GM12892 (cell line): ENCODE measurements at places on chromosomes 4 and X.

GRCh38 chrX:16212024-16212423 lies 44.7 kb downstream of the MAGEB17 start:
- no peak for DNase-seq

GRCh38 chrX:97402333-97402732 lies 518.6 kb downstream of the RPA4 start:
- no peak for DNase-seq

- DNase-seq = no peak
Measured at GRCh38 chr4:55004831-55005230, 120.6 kb downstream of the KDR start.

DNA sequence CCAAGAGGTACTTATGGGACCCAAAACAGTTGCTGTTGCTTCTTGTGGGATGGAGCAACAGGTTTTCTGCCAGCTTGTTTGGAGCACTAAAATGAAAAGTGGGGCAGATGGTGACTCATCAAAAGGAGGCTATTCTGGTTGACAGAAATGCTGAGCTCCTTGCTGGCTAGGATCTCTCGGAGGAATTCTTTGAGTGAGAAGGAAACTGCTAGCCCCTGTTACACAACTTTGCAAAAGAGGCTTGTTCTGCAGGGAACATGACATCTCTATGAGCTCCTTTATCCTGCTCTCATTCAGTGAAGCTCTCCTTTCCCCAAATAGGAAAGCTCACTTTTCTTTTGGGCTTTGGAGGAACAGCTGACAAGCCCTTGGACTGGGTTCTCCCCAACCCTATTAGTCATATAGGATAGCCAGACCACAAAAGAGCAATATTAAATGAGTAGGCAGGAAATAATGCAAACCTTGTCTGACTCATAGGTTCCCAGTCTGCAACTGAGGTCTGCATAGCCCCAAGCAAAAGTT lies 108.3 kb downstream of the CDS1 start:
- no peak for DNase-seq

GRCh38 chr4:106210021-106210420 lies 106.0 kb downstream of the TBCK start:
- no peak for DNase-seq

GRCh38 chr4:118270492-118270891 lies 82.3 kb downstream of the PRSS12 start:
- no peak for DNase-seq

DNA sequence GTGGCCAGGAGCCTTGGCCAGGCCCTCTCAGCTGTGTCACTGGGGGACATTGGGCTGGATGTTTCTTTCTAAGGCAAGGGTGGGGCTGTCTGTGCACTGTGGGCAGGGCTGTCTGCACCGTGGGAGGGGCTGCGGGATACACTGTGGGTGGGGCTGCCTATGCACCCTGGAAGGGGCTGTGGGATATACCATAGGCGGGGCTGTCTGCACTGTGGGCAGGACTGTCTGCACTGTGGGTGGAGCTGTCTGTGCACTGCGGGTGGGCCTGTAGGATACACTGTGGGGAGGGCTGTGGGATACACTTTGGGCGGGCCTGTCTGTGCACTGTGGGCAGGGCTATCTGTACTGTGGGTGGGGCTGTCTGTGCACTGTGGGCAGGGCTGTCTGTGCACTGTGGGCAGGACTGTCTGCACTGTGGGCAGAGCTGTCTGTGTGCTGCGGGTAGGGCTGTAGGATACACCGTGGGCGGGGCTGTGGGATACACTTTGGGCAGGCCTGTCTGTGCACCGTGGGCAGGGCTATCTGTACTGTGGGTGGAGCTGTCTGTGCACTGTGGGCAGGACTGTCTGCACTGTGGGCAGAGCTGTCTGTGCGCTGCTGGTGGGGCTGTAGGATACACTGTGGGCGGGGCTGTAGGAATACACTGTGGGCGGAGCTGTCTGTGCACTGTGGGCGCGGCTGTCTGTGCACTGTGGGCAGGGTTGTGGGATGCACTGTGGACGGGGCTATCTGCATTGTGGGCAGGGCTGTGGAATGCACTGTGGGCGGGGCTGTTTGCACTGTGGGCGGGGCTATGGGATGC lies 31.1 kb downstream of the ACOX3 start:
- DNase-seq = no peak

- no peak for DNase-seq
Measured at GRCh38 chr4:124304941-124305340, 407.6 kb downstream of the ANKRD50 start.

GRCh38 chrX:137654481-137654880 lies 88.6 kb downstream of the ZIC3 start:
- DNase-seq = no peak

- no peak for DNase-seq
Measured at GRCh38 chr4:30525662-30526315, 194.4 kb upstream of the PCDH7 start.

GRCh38 chr4:2067446-2068197 lies 8.5 kb downstream of the NAT8L start:
- DNase-seq = no peak

GRCh38 chr4:97132435-97132834 lies 1010.8 kb downstream of the STPG2 start:
- DNase-seq = no peak

GRCh38 chr4:29966386-29966785 lies 753.8 kb upstream of the PCDH7 start:
- DNase-seq = no peak

- no peak for DNase-seq
Measured at GRCh38 chr4:108559068-108559793, 61.1 kb upstream of the RPL34 start.

DNA sequence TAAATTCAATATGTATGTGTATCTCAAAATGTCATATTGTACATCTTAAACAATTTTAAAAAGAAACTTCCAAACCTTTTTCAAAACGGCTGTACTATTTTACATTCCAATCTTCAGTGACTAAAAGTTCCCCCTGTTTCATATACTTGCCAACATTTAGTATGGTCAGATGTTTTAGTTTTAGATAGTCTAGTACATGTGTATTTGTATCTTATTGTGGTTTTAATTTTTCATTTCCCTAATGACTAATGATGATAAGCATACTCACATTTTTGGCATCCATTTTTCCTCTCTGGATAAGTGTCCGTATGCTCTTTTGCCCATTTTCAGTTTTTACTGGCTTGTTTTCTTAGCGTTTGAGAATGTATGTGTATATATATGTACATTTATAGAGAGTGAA lies 212.2 kb upstream of the MAGEB18 start:
- DNase-seq = no peak

DNA sequence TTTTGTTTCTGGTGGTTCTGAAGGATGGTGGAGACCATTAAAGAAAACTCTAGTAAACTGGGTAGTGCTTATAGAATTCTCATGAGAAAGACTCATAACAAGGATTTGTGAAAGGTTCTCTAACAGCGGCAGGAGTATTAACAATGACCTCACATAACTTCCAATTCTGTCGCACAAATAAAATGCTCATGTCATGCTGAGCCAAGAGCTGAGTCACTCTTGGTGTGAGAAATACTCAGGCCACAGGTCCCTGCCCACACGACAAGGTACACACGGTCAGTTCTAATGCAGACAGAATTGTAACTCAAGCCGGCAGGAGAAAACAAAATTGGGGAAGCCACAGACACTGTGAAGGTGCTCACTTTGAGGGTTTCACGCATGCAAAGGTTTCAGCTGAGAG lies 34.4 kb upstream of the C4orf50 start:
- no peak for DNase-seq

GRCh38 chr4:14018191-14018853 lies 390.8 kb upstream of the BOD1L1 start:
- DNase-seq = no peak

DNA sequence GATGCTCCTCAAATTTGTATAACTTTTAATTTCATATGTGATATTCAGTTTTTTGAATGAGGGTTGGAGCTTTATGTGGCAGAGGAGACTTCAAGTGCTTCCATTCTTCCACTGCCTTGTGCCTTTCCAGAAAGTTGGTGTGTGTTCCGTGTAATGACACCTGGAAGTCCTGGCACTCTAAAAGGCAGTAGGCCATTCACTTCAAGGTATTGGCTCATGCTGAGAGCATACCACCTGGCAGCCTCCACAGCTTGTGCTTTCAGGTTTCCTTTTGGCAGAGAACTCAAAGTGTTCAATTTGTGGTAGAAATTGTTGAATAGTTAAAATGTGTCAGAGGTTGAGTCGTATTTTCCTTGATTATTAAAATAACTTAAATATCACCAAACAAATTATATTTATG lies 49.6 kb downstream of the GRIA2 start:
- no peak for DNase-seq

DNA sequence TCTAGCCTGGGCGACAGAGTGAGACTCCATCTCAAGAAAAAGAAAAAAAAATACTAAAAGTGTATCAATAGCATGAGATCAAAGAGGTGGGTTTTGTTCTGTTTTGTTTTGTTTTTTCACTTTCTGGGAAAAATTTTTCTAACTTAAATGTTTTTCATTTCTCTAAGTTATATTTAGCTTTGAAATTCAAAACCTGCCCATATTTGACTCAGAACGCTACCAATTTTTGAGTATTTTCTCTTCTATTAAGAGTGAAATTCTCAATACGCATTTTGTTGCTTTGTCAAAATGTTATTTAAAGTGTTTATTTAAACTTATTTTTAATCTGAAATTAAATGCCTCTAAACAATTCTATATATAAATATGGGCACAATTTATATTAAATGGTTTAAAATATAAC lies 39.6 kb downstream of the GSTCD start:
- no peak for DNase-seq

DNA sequence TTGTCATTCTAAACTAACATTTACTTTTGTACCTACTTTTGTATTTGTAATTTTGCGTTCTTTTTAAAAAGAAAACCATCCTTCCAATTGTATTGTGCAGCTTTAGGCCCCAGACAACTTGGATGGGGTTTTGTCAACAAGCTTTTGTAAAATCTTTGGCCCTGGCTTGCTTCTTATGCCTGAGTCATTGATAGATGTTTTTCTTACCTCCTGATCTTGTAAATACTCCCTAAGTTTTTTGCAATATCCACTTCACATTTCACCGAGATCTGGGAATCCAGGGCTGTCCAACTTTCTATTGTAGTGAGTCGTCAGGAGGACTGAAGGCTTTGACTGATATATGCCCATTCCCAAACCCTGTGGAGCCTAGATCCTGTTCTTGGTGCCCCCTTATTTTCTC lies 126.9 kb upstream of the GUCY1A1 start:
- no peak for DNase-seq

DNA sequence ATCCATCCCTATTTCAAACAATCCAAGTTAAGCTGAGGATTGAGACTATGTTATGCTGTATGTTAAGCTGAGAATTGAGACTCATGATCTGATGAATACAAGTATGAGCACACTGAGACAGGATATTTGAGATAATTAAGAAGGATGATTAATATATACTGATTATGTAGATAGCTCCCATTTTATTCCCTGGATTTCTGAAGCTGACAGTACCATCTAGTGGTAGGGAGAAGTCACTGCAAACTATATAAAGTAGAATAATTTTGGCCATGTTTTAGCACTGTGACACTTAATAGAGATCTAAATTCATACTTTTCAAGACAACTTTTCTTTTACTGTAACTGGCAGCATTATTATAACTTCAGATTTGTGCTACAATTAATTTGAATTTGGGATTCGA lies 63.8 kb upstream of the HPRT1 start:
- DNase-seq = no peak

DNA sequence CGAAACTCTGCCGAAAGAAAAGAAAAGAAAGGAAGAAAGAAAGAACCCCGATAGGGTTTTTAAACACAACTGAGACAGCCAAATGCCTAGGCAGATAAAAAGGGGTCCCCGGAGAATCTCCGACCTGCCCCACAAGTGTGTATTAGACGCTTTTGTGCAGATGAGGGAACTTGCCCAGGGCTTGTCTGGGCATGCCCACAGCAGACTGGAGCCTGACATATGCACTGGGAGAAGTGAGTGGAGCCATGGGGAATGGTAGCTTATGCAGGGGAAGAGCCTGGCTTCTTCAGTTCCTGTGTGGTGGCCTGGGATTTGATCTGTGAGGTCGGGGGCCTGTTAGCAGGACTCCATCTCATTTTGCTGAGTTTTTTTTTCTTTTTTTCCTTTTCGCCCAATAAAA lies 199.0 kb downstream of the GPC3 start:
- DNase-seq = no peak

- no peak for DNase-seq
Measured at GRCh38 chrX:151773434-151773833, 38.9 kb downstream of the CNGA2 start.

GRCh38 chr4:170227928-170228327 lies 138.2 kb upstream of the AADAT start:
- DNase-seq = no peak

GRCh38 chrX:7414753-7415152 lies 266.8 kb upstream of the PUDP start:
- DNase-seq = no peak

DNA sequence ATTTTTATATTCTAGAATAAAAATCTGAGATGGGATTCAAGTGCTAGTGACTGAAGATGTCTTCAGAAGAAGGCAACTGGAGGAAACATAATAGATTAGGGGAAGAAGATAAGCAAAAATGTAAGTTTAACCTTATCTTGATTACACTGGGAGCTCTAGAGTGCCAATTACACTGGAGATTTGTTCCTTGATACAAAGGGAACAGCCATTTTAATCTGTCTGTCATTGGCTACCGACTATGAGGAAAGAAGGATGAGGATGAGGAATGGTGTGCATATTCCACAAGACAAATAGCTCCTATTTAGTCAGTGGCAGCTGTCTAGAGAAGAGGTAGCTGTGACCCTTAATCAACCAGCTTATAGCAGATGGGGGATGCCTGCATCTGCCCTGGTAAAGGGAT lies 1034.5 kb upstream of the IGFBP7 start:
- DNase-seq = no peak

GRCh38 chr4:21876711-21877110 lies 71.9 kb downstream of the KCNIP4 start:
- DNase-seq = no peak

- DNase-seq = no peak
Measured at GRCh38 chr4:108683479-108683878, 33.1 kb downstream of the OSTC start.

- no peak for DNase-seq
Measured at GRCh38 chrX:2642146-2642545, 48.9 kb upstream of the CD99 start.

DNA sequence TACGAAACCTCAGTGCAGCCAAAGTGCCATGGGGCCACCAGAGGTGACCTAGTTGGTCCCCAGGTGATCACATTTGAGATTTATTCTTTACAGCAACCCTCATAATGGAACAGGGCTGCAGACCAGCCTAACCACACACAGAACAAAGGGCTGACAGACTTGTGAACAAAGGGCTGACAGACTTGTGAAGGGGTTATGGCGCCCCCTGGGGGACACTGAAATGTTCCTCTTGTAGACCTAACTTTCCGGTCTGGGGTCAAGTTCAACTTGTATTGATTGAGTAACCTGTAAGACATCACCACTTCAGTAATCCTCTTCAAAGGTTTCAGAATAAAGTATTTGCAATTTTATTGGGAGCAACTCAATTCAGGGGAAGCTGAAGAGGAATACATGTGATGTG lies 175.9 kb upstream of the RPS6KA3 start:
- DNase-seq = no peak

DNA sequence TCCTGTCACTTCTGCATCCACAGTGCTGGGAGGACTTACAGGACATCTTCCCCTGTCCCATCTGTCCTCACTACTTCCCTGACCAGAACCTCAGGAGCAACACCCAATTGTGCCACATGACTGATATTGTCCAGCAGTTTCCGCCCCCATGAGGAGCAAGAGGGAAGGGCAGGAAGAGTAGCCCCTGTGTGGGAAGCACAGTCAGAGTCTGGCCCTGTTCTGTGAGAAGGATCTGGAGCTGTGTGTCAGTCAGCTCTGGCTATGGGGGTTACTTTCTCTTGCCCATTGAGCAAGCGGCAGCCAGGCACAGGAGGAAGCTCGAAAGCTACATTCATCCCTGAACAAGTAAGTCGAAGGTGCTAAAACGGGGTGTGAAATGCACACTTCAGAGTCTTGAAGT lies 14.8 kb upstream of the TRIM60 start:
- no peak for DNase-seq
